Stimulated activated CD8-positive, alpha-beta memory T cell treated with anti-CD3 and anti-CD28 coated beads, Interleukin-2, amount 100 ng/mL, for 1 hour (primary cell): ENCODE measurements at places on chromosomes 11 and 22.

DNA sequence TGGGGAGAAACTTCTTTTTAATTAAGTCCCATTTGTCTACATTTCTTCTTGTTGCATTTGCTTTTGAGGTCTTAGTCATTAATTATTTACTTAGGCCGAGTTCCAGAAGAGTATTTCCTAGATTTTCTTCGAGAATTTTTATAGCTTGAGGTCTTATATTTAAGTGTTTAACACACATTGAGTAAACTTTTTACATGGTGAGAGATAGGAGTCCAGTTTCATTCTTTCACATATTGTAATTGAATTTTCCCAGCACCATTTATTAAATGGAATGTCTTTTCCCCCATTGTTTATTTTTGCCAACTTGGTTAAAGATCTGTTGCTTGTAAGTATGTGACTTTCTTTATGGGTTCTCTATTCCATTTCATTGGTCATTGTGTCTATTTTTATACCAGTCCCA lies 1344.0 kb upstream of the RAG2 start:
- no peak for DNase-seq

DNA sequence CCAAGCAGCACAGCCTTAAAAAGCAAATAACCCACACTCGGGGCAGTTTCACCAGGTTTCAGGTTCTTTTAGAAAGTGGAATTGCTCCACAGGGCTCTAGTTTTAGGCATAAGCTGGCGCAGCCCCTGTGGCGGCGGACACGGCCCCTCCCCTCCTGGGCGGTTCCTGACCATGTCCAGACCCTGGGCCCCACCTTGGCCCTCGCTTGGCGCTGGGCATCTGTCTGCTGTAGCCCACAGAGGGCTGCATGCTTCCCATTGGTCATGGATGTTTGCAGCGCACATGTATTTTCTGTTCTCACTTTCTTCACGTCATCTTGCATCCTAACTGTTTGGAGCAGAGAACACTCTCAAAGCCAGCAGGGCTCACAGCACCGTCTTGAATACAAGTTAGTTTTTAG lies 244.3 kb downstream of the BRD1 start:
- DNase-seq: no peak

- DNase-seq: no peak
Observed at GRCh38 chr11:12159351-12160099, 49.1 kb downstream of the MICAL2 start.

- DNase-seq: no peak
Observed at GRCh38 chr11:95668131-95668530, 121.5 kb downstream of the FAM76B start.

GRCh38 chr22:49355211-49355920 lies 472.3 kb downstream of the BRD1 start:
- DNase-seq: no peak

DNA sequence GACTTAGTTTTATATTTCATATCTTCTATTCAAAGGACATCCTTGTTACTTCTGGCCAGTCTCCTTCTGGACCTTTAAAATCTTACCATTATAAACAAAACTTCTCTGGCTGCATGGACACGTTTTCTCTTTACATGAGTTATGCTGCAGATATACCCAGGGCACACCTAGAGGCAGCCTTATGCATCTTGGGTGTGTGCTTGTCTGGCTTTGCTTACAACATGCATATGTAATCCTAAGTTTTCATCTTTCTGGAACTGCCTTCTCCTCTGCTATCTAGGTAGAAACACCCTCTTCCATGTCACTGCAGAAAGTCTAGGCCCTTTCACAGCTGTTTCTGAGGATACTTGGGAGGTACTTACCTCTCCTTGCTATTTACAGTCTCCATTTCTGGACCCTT lies 185.8 kb upstream of the RAG2 start:
- no peak for DNase-seq

DNA sequence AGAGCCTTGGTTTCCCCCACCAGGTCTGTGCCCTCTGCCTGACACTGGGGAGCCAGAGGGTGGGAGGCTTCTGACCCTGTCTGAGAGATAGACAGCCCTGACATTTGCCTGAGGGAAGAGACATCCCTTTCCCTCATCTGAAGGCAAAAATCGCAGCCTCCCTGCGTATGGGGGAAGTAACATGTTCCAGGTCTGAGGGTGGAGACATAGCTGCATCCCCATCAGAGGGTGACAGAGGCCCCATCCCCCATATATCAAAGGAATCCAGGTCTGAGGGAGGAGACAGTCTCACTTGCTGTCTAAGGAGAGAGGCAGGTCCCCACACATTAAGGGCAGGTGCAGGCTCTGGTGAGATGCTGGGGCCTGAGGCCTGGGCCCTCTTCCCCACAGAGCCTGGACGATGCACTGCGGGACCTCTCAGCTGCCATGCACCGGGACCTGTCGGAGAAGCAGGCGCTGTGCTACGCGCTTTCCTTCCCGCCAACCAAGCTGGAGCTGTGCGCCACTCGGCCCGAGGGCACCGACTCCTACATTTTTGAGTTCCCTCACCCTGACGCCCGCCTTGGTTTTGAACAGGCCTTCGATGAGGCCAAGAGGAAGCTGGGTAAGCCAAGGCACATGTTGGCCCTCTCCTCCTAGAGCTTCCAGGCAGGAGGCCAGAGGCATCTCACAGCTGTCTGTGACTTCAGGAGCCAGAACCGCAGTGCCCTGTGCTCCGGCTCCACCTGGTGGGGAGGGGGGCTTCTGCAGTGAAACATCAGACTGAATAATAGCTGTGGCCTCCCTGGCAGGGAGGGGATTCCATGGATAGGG lies 16.1 kb upstream of the RELT start:
- no peak for DNase-seq

- DNase-seq: no peak
Observed at GRCh38 chr22:23649071-23649501, 17.0 kb upstream of the DRICH1 start.

GRCh38 chr11:13225038-13226001 lies 52.3 kb upstream of the BMAL1 start:
- DNase-seq: no peak
